ENCODE measurements at places on chromosomes 13 and 19. TPM values are rescaled to one million over a fixed set of nuclear protein-coding genes. Genes with fewer than 3 reads are reported as not detected.

The CGB5 gene
- 0.20 TPM for polyA plus RNA-seq

The AMH gene
- polyA plus RNA-seq = 0.07 TPM

The DACH1 gene
- not detected for polyA plus RNA-seq

The SHC2 gene
- polyA plus RNA-seq = 2.2 TPM

GRCh38 chr19:45645068-45645630, 6.0 kb upstream of the EML2 start:
- peaks cover 2% of the 10 kb centered on the region for H3K27me3 ChIP-seq
- no peaks in the 10 kb centered on the region for H3K36me3 ChIP-seq
- no peak overlapping the region for H3K27ac ChIP-seq

DNA sequence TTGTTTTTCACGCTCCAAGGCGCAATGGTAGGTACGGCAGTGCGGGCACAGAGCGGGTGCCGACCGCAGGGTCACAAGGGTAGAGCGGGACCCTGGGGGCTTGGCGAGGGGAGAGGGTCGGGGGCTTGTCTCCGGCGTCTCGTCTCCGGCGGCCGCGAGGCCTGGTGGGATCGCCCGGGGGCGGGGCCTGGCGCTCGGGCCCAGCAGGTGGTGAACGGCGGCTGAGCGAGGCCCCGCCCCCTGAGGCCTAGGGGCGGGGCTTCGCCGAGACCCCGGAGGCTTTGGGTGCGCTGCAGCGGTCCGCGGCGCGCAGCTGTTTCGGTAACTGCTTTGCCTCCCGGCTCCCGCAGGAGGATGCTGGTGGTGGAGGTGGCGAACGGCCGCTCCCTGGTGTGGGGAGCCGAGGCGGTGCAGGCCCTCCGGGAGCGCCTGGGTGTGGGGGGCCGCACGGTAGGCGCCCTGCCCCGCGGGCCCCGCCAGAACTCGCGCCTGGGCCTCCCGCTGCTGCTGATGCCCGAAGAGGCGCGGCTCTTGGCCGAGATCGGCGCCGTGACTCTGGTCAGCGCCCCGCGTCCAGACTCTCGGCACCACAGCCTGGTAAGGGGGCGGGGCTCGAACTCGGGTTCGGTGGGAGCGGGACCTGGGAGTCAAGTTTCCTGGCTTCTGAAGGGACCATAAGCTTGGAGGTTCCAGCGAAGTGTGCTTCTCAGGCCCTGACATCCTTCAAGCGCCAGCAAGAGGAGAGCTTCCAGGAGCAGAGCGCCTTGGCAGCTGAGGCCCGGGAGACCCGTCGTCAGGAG, at the start of gene TSEN34:
Gene TSEN34, plus strand, starts transcription at position 298 of the 800 bp plus-strand sequence. Its CDS starts 57 bp downstream, at position 355.
- DNase-seq = no peak
- peak within 1 kb of the TSS; percentile 95 for H3K4me3 ChIP-seq
- peaks cover 20% of the 10 kb centered on the region for H3K36me3 ChIP-seq
- H3K4me1 ChIP-seq = peaks cover 15% of the 10 kb centered on the region
- peak within 1 kb of the TSS; percentile 99 for H3K27ac ChIP-seq

GRCh38 chr13:86108334-86108733, 309.1 kb upstream of the SLITRK6 start:
- no peaks in the 10 kb centered on the region for H3K36me3 ChIP-seq
- DNase-seq = no peak
- H3K27ac ChIP-seq = no peak overlapping the region
- no peaks in the 10 kb centered on the region for H3K4me1 ChIP-seq
- H3K27me3 ChIP-seq = no peaks in the 10 kb centered on the region

DNA sequence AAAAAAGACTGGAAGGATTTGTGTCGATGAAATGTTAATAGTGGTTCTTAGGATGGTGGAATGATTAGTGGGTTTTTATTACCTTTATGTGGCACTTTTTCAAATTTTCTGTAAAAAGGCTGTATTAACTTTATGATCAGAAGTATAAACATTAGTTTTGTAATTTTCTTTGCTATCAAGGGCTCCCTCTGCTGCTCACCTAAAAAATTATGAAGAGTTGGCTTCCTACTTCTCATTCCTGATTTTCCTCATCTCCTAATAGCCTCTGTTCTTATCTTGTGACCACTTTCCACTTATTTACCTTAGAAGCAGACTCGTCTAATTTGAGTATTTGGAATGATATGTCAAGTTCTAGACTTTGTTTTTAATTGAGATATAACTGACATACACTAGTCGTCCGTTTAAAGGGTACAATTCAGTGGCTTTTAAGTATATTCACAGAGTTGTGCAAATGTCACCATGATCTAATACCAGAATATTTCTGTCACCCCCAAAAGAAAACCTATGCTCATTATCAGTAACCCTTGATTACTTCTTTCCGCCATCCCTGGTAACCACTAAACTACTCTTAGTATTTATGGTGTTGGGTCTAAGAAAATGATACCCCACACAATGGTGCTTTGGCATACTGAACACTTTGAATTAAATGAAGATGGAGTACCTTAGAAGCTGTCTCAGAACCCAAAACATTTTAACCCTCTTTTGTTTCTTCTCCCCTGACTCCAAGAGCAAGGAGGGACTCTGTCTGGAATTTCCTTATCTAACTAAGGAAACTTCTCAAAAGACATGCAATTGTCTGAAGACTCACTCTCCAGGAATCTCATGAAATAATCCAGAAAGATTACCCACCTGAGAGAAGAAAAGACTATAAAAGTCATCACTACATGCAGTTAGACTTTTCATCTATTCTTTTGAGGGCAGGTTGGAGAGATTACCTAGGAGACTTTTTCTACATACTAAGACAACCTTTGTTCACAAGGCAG, 311.3 kb downstream of the DLEU7 start:
- no peaks in the 10 kb centered on the region for H3K27me3 ChIP-seq
- no peak for DNase-seq
- no peak overlapping the region for H3K4me3 ChIP-seq
- H3K36me3 ChIP-seq = no peaks in the 10 kb centered on the region
- H3K27ac ChIP-seq = no peak overlapping the region

GRCh38 chr13:111429064-111429558, 108.7 kb downstream of the TEX29 start:
- no peaks in the 10 kb centered on the region for H3K27me3 ChIP-seq
- DNase-seq = no peak
- H3K4me1 ChIP-seq = peaks cover under 1% of the 10 kb centered on the region
- no peak overlapping the region for H3K4me3 ChIP-seq
- H3K36me3 ChIP-seq = no peaks in the 10 kb centered on the region
- H3K27ac ChIP-seq = no peak overlapping the region

DNA sequence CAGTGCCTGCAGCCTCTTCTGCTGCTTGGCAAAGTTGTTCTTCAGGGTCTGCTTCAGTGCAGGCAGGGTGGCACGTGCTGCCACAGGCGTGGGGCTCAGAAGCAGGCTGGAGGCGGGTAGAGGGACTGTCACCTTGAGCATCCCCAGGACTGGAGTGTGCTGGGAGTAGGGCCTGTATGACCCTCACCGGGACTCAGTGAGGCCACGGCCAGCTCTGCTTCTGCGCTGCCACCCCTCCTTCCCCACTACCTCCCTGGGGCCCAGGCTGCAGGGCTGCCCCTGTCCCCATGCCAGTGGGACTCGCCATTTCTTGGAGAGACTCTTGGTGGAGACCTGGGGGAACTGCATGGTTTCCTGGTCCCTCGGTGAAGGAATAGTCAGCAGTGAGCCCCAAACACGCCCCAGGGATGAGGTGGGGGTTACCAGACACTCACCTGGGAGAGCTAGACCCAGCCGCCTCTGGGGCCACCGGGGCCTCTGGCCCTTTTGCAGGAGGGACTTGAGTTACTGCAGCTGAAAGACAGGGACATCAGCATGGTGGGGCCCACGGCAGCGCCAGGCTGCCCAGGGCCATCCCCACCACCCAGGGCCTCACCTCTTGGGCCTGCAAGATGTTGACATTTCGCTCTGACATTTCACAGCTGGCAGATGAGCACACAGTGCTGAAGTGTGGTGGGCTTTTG, 29.9 kb downstream of the TUBA3C start:
- H3K27me3 ChIP-seq = no peaks in the 10 kb centered on the region
- H3K4me1 ChIP-seq = no peaks in the 10 kb centered on the region
- no peak overlapping the region for H3K4me3 ChIP-seq

- H3K4me3 ChIP-seq = no peak overlapping the region
- DNase-seq = no peak
- no peaks in the 10 kb centered on the region for H3K27me3 ChIP-seq
- H3K4me1 ChIP-seq = no peaks in the 10 kb centered on the region
- H3K36me3 ChIP-seq = no peaks in the 10 kb centered on the region
- H3K27ac ChIP-seq = no peak overlapping the region
Observed at GRCh38 chr13:112469071-112469745, 93.1 kb downstream of the SPACA7 start.

DNA sequence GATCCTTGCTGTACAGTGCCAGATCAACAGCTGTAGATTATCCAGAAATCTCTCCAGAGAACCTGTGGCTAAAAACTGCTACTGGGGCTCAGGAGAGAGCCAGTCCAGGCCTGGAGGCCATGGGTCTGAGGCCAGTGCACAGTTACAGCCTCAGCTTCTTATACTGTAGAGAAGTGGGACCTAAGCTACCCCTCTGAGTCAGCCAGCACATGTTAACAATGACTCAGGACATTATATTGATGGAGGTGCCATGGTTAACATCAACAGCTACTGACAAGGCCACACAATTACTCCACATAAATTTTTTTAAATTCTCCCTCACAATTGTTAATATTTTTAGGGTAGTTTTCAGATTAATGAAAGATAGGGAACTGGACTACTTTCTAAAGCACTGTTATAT, 138.5 kb downstream of the RBM26 start:
- no peaks in the 10 kb centered on the region for H3K36me3 ChIP-seq
- H3K4me1 ChIP-seq = no peaks in the 10 kb centered on the region
- H3K4me3 ChIP-seq = no peak overlapping the region
- H3K27me3 ChIP-seq = no peaks in the 10 kb centered on the region
- DNase-seq = no peak

DNA sequence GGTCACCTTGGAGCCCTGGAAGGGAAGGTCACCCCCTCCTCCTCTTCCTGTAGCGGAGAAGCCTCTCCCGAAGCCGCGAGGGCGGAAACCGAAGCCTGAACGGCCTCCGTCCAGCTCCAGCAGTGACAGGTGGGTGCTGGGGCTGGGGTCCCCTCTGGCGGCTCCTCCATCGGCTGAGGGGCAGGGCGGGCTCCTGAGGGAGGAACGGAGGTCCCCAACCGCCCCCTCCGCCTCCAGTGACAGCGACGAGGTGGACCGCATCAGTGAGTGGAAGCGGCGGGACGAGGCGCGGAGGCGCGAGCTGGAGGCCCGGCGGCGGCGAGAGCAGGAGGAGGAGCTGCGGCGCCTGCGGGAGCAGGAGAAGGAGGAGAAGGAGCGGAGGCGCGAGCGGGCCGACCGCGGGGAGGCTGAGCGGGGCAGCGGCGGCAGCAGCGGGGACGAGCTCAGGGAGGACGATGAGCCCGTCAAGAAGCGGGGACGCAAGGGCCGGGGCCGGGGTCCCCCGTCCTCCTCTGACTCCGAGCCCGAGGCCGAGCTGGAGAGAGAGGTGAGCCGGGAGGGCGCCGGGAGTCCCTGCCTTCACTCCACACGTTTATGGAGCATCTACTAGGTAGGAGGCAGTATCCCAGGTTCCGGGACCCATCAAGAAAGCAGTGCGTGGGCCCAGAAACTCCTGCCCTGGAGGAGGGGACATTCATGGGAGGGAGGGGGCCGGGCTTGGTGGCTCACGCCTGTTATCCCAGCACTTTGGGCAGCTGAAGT, 22.0 kb downstream of the HDGFL2 start:
- H3K27ac ChIP-seq = no peak overlapping the region
- no peaks in the 10 kb centered on the region for H3K4me1 ChIP-seq
- peaks cover 19% of the 10 kb centered on the region for H3K36me3 ChIP-seq

GRCh38 chr13:113588394-113589111, 4.0 kb downstream of the TFDP1 start:
- H3K27me3 ChIP-seq = no peaks in the 10 kb centered on the region
- peaks cover 27% of the 10 kb centered on the region for H3K36me3 ChIP-seq
- no peak overlapping the region for H3K27ac ChIP-seq
- H3K4me1 ChIP-seq = peaks cover 6% of the 10 kb centered on the region
- no peak for DNase-seq

- H3K4me1 ChIP-seq = no peaks in the 10 kb centered on the region
- H3K36me3 ChIP-seq = no peaks in the 10 kb centered on the region
- no peaks in the 10 kb centered on the region for H3K27me3 ChIP-seq
Observed at GRCh38 chr13:99686157-99686572, 184.9 kb downstream of the TM9SF2 start.

DNA sequence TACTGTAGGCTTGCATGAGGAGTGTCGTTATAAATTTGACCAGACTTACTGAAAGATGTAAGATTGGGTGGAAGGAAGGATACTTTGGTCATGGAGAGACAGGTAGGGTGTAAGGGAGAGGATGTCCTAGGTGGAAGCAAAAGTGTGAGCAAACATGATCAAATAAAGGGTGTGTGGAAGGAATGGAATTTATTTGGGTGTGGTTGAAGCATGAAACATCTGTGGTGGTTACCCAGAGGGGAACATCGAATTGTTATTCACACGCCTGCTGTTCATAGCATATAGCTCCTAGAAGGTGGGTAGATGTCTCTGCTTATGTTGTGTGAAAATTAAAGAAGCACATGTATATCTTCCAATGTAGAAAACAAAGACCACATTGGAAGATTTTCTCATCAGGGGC, 157.7 kb downstream of the ATP8A2 start:
- no peaks in the 10 kb centered on the region for H3K36me3 ChIP-seq
- H3K4me3 ChIP-seq = no peak overlapping the region
- H3K27me3 ChIP-seq = no peaks in the 10 kb centered on the region

DNA sequence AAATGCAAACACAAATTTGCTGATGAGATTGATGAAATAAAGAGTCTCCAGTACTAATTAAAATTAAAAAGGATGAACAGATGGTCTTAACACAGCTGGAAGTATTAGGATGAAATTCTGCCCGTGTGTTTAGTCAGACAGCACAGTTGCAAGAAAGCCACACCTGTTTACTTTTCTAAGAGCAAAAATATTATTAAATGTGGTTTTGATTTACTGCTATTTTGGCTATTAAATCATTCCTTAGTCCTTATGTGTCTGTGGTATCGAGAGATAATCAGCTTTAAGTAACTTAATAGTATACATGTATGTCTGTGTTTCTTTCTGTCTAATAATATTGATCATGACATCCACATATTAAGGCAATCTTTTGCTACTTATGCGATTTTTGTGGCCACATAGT, 494.9 kb downstream of the GPC6 start:
- H3K36me3 ChIP-seq = no peaks in the 10 kb centered on the region
- H3K4me1 ChIP-seq = no peaks in the 10 kb centered on the region
- H3K27me3 ChIP-seq = no peaks in the 10 kb centered on the region
- no peak overlapping the region for H3K4me3 ChIP-seq
- H3K27ac ChIP-seq = no peak overlapping the region
- DNase-seq = no peak

GRCh38 chr13:40438022-40438680, 228.3 kb downstream of the FOXO1 start:
- H3K4me3 ChIP-seq = no peak overlapping the region
- H3K4me1 ChIP-seq = no peaks in the 10 kb centered on the region
- DNase-seq = no peak
- no peaks in the 10 kb centered on the region for H3K27me3 ChIP-seq
- H3K27ac ChIP-seq = no peak overlapping the region
- H3K36me3 ChIP-seq = no peaks in the 10 kb centered on the region
